IPS DF 19.7 (cell line): ENCODE measurements at places on chromosomes 13 and 19.

DNA sequence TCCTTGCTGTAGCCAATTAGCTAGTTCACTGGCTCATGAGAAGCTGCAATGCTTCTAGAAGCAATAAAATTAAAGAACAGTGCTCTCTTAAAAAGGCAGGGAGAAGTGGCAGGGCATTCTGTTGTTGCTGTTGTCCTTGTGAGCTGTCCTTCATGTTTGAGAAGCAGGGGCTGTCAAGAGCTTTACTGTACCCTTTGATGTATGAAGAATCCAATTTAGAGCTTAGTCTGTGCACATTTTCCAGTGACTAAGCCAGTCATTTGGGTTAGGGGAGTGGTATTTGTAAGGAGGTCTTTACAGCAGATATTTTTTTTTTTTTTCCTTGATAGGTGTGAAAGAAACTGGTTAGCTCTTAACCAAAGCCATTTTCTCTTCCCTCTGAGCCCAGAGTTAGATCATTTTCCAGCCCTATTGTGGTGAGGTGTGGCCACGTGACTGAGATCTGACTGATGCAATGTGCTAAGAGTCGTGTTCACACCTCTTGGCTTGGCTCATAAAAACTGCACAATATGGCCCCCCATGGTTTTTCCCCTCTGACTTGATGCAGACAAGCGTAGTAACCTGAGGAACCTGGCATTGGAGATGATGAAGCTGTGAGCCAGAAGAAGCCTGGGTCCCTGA is 309.6 kb upstream of the TMTC4 start:
- DNase-seq = no peak

GRCh38 chr13:76014406-76015318 is 378.5 kb downstream of the LMO7 start:
- no peak for DNase-seq

DNA sequence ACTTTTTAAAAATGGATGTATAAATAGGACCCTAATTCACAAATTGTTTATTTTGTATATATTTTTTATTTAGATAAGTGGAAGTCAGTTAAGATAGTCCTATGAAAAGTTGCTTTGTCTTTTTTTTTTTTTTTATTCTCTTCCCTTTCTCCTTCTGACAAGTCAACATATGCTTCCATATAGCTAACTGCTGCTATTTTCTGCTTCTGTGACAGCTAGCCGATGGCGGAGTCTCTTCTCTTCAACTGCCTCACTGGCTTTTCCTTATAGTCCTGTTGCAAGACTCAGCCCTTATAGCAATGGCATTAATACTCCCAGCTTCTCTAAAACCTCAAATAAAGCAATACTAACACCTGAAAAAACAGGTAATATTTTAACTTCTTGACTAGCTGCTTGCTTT is 45.3 kb downstream of the SLAIN1 start:
- no peak for DNase-seq

- no peak for DNase-seq
Measured at GRCh38 chr19:46860846-46861690, at the start of gene ARHGAP35. ARHGAP35 (plus strand) TSS chr19:46860997; CDS start chr19:46918676, 57,679 bp downstream.

DNA sequence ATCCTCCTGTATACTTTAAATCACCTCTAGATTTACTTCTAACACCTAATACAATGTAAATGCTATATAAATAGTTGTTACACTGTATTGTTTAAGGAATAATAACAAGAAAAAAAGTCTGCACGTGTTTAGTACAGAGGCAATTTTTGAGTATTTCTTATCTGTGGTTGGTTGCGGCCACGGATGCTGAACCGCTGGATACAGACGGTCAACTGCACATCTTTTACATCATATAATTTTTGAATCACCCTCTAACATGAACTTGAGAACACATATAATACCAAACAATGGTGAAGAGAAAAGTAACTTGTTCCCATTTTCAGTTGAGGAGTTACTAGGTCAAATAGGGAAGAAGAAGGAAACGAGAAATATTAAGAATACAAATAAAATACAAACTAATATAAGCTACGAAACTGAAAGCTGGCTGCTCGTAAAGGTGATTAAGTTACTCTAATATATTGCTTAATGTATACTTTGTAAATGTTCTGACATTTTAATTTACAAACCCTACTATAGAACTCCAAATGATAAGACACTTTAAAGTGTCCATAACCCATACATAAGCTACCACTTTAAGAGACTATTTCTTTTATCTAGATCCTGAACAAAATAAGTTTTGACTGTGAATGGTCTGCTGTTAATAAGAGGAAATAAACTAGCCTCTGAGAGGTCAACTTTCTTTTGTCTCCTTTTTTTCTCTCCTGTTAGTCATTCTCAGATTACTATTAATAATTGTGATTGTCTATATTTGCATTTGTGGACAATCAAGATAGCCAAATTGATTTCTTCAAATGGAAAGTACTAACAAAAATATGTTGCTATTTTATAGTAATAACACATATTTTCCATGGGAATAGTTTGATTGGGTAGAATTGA is 457.4 kb downstream of the DIAPH3 start:
- no peak for DNase-seq

- DNase-seq = no peak
Measured at GRCh38 chr19:40763526-40763925, 11.8 kb upstream of the MIA start.

DNA sequence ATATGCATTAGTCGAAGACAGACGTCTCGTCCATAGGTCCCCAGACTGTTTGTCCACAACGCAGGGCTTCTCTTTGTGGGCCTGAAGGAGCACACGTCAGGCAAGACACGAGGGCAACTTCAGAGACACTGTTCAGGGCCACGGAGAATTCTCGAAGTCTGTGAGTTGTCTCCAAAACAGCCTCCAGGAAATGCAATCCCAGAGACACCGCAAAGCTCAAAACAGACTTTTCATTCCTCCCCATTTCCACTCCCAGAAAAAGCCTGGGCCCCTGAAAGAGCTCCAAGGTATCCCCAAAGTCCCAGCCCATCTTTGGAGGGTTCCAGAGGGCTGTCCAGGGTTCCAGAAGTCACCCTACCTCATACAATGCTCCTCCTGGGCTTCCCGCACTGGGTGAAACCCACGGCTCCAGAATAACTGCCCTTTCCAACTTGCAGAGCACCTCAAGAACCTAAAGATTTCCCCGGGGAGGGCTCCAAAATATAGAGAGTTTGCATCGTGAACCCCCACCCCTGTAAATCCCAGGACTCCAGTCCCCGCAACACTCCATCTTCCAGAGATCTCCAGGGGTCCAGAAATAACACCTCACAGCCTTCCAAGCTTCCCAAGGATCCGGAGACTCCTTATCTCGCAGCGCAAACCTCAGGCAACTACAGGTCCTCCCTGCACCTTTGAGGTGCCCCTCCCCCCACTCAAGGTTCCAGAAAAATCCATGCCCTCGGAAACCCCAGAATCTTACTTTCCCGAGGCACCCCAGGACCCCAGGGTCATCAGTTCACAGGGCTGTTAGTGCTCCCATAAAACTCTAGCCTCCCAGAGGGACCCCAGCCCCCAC is 687 bp upstream of the FTL start:
- DNase-seq = no peak

- no peak for DNase-seq
Measured at GRCh38 chr13:70579941-70580340, 471.7 kb upstream of the KLHL1 start.

DNA sequence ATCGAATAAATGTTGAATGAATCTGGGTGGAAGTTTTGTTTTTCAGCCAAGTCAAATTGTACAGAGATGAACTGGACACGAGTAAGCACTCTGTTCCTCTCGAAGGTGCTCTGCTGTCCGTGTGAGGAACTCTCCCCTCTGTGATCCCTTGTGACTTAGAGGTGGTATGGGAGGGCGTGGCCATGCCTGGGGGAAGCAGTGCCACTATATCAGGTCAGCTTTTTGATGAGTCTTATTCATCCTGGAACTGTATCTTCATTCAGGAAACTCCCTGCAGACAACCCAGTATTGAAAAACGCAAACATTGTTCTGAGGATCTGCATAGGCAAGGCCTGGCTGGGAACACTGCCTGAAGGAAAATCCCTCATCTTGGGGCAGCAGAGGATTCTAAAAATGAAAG is 45.7 kb upstream of the FLT1 start:
- no peak for DNase-seq

DNA sequence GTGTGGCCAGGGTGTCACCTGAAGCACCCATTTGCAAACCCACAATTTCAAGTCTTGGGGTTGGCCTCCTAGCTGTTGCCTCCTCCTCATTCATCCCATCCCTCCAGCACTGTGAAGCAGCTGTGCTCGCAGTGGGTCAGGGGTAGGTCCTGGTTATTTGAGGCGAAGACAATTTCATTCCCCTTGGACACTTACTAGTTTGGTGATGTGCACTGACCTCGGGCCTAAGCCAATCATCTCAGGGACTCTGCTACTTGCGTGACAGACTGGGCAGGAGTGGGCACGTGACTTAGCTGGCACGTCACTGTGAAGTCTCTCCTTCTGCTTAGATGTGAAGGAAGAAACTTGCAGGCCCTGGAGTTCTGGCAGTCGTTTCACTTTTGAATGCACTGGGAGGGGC is 3.5 kb upstream of the ATP11A start:
- no peak for DNase-seq

DNA sequence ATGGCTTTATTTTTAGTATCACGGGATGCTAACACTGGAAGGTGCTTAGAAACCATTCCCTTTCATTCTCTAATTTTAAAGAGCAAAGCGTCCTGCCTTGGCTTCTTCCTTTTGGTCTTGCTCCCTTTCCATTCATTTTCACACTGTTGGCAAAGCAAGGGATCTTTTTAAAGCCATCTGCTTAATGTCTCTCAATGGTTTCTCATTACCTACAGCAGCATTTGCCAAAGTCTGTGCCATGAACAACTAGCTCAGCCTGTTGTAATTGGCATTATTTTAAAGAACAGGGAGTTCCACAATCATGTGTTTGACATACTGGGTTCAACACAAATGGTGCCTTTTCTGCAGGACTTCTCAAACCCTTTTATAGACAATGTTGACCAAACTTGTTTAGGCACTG is 444.3 kb downstream of the GPC6 start:
- no peak for DNase-seq

DNA sequence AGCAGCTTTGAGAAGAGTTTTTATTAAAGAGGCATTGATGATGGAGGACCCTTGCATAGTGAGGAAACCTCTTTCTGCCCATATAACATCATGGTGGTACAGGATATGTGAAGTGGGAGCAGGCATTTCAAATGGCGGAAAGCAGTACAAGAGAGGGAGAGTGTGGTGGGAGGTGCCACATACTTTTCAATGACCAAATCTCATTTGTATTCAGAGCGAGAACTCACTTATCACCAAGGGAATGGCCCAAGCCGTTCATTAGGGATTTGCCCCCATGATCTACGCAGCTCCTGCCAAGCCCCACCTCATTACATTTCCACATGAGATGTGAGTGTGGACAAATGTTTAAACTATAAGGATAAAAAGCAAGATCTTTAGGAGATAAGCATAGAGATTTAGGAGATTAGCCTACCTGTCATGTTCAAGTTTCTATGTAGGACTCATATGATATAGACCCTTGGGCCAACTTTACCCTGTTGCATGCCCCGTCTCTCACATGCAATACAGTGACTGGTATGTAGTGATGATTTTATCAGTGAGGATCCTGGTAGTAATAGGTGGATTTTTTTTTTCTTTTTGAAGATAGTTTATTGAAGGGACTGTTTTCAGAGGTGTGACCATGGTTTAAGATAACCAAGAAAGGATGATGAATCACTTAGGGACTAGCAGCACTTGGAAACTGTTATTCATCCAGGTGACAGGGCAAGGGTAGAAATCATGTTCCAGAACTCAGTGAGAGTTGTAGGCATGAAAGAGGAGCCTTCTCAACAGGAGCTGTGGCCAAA is 38.3 kb downstream of the DNAJC15 start:
- no peak for DNase-seq

GRCh38 chr19:14333101-14333871 is 48.0 kb upstream of the ADGRE5 start:
- DNase-seq = no peak

DNA sequence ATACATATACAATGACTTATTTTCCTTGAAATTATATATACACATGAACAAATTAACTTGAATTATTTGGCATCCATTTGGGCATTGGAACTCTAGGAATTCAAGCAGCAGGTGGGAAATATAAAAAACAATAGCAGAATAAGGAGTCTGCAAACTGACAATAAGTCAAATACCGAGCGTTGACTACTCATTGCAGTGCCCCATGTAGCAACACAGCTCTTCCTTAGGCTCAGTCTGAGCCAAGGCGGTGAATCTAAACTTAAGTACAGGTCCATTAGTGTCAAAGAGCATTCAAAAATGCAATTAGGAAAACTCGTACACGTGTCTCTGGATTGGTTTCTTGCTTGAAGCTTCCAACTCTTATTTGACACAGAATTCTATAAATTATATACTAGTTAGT is 462.5 kb upstream of the KLF12 start:
- no peak for DNase-seq

GRCh38 chr13:66781241-66781640 is 448.9 kb downstream of the PCDH9 start:
- no peak for DNase-seq

- no peak for DNase-seq
Measured at GRCh38 chr13:87709947-87710346, 38.8 kb downstream of the SLITRK5 start.

GRCh38 chr13:41981951-41982715 is 21.2 kb upstream of the VWA8 start:
- no peak for DNase-seq

GRCh38 chr19:7680606-7681339 is at the start of gene TRAPPC5:
TRAPPC5 (plus strand) TSS chr19:7680833; CDS start chr19:7682254, 1,421 bp downstream.
- DNase-seq = no peak

GRCh38 chr13:27635266-27635665 is 13.6 kb downstream of the POLR1D start:
- DNase-seq = no peak

DNA sequence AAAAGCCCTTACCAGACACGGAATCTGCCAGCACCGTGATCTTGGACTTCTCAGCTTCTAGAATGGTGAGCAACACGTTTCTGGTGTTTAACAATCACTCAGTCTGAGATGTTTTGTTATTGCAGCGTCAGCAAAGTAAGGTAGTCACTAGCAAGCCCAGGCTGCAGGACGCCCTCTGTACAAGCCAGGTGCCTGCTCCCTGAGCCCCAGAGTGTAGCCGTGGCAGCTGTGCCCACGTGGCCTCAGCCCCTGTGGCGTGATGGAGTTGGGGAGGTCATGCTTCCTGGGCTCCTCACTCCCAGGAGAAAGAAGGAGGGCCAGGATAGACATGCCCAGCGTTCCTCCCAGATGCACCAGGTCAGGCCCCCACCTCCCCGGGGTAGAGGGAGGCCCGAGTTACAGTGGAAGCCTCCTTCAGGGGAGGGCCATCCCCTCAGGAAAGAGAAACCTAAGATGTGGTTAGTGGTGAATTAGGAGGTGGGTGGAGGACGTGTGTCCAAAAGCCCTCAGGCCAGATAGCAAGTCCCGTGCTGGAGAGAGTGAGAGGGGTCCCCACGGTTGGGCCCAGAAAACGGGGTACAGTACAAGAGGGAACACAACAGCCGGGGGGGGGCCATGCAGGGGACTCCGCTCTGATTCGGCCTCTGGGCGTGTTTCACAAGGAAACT is 169.6 kb upstream of the SOX1 start:
- no peak for DNase-seq

DNA sequence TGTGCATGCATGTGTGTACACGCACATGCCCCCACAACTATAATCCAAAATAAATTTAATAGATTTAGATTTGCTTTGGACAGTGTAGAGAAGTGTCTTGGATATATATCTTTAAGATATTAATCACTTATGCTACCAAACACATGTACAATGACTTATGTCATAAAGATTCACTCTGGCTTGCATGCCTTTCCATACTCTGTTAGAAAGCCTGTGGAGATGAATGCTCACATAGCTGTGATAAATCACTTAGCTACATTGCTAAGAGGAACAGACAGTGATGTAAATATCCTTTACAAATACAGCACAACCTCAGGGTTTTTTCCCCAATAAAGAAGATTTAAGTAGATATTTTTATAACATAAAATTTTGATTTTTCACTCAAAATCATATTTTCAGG is 2484.8 kb upstream of the PCDH20 start:
- DNase-seq = no peak
